ENCODE measurements at places on chromosomes 3 and 15.

DNA sequence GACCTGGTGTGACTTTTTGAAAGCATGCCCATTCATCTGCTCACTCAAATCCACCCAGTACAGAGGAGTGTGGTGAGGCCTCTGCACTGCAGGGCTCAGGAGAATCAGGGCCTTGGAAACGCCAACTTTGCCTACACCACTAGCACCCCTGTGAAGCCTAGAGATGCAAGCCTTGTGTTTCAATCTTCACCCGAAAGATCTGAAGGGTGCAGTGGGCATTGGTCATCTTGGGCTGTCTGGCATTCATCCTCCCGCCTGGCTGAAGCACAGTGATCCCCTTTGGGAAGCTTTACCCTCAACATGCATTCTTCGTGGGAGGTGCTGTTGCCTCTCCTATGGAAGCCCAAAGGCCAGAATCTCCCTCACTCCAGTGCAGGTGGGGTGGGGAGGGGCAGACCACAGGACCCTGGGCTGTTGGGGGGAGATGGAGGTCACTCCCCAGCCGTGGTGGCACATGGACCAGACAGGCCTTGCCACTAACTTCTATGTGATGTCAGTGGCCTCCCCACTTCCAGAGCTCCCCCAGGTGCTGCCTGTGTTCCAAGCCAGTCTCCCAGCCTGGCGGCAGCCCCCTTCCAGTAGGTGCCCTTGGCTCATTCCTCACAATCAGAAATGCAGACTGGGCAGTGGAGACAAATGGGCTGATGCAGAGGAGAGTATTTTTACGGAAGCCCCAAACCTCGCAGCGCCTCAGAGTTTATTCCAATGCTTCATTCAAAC lies 92.5 kb downstream of the ADAMTS17 start:
- no peak for DNase-seq

DNA sequence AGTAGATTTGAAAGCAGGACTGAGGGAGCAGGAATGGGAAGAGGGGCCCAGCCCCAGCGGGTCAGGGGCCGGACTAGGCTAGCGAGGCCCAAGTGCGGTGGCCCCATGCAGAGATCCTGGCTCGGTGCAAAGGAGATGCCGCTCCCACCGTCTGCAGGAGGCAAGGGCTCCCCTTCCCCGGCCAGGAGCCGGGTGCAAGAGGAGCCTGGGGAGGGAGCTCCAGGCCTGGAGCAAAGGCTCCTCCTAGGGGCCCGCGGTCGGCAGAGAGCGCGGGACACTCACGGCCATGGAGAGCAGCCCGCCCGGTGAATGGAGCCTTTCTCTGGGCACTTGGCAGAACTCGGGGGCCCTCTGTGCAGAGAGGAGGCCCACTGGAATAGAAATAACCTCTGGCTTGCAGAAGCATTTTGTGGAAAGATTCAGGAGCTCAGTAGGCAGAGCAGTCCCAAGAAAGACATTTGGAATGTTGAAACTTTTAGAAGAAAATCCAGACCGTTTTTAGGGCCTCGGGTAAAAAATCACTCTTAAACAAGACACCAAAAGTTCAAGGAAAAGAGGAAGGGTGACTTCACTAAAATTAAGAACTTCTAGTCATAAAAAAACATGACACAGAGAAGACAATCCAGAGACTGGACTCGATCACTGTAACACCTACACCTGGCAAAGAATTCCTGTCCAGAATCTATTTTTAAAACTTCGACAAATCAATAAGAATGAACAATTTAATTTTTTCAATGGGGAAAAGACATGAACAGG lies 43.0 kb upstream of the USP3 start:
- DNase-seq, result no peak

DNA sequence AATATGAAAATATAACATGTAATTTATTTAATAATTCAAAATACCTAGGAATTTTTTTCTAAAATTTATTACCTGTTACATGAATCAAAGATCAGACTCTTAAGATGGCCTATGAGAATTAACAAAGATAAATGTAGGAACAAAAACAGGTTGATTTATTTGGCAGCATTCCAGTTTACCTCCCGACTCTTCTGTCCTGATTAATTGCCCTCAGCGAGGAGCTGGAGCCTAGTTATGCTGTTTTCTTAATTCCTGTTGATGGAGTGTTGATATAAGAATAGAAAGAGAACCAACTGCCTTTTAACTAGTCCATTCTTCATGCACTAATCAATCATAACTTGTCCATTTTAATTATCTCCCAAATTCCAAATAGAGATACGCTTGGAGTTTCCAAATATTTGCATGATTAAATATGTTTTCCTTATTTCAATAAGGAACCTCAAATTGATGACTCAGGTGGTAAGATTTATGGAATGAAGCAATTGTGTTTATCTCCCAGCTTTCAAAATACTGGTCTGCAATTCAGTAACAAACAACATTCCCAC lies 10.6 kb upstream of the CPB1 start:
- DNase-seq, result no peak

GRCh38 chr3:99635348-99635747 lies 3.0 kb upstream of the COL8A1 start:
- no peak for DNase-seq

GRCh38 chr3:165805946-165806561 lies 31.2 kb downstream of the BCHE start:
- no peak for DNase-seq

GRCh38 chr3:54356261-54357045 lies 234.1 kb downstream of the CACNA2D3 start:
- no peak for DNase-seq

DNA sequence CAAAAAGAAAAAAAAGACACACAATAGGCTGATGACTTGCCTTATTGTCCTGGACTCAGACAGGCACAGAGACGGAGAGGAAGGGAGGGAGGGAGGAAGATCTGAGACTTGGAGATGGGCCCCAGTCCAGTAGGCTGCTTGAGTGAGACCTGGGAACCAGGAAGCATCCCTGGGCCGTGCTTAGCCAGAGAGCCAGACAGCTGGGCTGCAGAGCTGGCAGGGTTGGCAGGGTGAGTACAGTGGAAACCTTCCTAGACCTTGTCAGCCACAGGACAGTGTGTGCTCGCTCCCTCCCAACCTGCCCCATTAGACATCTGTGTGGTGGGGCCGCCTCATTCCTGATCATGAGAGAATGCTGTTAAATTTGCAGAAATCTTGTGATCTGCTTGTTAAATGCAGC lies 107.9 kb upstream of the ALDH1A3 start:
- no peak for DNase-seq

DNA sequence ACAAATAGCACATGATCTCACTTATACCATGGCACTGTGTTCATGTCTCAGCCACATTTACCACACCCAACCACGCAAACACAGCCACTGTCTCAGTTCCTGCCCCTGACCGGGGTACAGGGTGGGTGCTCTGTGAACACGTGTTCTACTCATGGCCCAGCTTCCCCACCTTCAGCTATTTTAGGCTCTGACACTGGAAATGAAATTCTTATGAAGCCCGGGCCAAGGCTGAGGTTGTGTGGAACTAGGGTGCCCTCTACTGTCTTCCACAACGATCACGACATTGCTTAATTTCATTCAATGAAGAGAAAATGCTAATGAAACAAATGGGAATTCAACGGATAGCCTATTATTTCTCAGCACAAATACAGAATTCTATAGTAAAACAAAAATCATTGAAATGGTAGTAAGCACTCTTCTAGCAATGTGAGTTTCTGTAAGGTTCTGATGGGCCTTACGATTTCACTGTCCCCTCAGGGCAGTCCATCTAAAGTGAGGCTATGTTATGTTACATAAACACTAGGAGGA lies 2.1 kb upstream of the GABRA5 start:
- peak; percentile 20 for DNase-seq

DNA sequence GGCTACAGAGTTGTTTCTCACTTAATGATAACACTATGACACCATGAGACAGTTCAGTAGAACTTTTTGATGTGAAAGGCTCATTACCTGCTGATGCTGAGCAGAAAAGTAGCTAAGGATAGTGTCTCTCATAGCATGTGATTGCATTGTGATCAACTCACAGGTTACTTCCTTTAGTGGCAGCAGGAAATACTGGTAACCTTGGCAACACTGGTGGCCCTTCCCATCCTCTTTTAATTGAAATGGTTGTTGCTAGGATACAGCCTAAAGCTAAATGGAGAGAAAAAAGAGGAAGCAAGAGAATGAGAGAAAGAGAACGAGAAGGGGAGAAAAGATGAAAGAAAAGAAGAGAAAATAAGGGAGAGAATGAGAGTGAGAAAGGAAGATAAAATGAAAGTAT lies 204.7 kb upstream of the GAP43 start:
- no peak for DNase-seq

DNA sequence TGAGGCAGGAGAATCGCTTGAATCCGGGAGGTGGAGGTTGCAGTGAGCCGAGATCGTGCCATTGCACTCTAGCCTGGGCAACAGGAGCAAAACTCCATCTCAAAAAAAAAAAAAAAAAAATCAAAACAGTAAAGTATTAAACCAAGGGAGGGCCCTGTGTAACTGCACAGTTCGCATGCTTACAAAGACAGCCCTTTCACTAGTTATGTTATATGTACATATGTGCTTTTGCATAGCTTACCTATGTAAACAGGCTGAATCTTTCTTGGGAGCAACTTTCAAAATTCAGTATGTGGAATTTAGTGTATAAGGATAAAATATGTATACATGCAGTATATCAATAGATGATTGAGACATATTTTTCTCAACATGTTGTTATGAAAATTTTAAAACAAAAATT lies 16.1 kb upstream of the SLMAP start:
- DNase-seq, result no peak

- DNase-seq, result peak; percentile 6
Measured at GRCh38 chr3:149813367-149814281, 609 bp downstream of the RNF13 start.

DNA sequence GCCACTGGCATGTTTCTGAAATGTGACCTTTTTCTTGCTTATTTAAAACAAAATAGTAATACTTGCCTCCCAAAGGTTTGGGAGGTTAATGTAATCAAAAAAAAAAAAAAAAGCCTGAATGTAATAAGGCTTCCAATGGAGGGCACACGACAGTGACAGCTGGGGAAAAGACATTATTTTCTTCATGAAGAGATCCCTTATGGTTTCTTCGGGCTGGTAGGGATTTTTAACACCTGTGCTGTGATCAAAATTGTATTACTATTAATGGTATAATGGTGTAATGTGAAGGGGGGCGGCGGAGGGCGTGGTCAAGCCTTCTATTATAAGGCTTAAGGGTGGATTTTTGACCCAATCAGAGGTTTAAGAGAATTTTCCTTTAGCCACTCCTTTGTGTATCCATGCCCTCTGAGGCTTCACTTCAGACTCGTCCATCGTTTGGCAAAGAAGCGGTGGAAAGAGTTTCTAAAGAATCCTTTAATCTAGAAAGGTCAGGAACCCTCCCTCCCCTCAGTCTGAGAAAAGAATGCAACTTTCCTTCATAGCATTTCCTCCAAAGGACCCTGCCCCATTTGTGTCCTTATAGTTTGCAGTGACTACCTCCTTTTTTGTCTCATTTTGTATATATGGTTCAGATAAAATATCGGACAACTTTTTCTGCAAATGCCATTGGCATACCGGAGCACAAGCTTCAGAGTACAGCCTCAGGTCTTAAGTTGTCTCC lies 89.5 kb upstream of the CHD2 start:
- DNase-seq, result peak; percentile 69

- peak; percentile 52 for DNase-seq
Measured at GRCh38 chr3:27380433-27381357, 11.5 kb upstream of the NEK10 start.

DNA sequence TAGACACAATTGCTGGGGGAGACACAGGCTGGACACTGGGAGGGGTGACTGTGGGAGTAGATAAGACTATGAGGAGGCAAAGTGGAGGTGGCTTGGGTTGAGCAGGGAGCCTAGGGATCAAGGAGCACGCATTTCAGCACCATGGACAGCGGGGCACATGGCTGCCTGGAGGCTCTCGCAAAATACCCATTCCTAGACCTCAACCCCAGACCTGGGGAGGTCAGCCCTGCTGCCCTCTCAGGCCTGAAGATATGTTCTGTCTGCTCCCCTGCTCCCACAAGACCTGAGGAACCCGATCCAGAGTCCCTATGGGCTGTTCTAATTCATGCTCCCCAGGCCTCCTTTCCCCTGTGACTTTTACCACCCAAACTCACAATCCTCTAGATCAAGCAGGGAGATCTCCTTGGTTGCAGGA lies 16.0 kb upstream of the CPEB1 start:
- peak; percentile 36 for DNase-seq

GRCh38 chr3:143298380-143298779 lies 178.8 kb downstream of the CHST2 start:
- no peak for DNase-seq

GRCh38 chr3:30475038-30475808 lies 131.2 kb upstream of the TGFBR2 start:
- peak; percentile 6 for DNase-seq

GRCh38 chr15:93366387-93367100 lies 277.5 kb upstream of the RGMA start:
- DNase-seq, result no peak

GRCh38 chr15:33315044-33315443 lies 4.3 kb downstream of the RYR3 start:
- DNase-seq, result no peak

- DNase-seq, result no peak
Measured at GRCh38 chr3:152155246-152156020, 113.3 kb upstream of the MBNL1 start.

DNA sequence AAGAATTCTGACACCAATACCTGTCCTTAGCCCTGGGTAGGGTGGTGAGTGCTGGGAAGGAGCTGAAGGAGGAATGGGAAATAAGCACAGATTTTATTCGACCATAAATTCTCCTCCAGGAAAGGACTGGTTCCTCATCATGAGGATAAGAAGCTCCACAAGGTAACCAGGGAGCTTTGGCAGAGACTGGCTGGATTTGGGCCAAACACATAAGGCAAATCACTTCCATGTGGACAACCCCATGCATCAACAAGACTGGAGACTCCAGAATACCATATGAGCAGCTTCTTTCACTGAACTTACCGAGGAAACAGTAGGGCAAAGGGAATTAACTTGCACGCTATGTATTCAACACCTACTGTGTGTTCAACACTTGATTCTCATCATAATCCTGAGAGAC lies 312.5 kb downstream of the NTRK3 start:
- DNase-seq, result no peak

DNA sequence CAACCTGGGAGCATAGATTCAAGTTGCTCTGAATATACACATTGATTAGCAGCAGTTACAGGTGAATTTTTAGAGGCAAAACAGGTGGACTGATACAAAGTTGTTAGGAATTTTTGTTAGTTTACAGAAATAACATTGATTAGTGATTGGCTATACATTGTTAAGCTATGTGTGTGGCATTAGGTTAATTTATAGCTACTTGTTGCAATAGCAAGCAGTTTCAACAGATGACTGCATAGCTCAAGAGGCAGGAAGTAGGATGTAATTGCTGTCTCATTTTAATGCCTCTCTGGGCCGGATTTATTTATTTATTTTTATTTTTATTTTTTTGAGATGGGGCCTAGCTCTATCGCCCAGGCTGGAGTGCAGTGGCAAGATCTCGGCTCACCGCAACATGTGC lies 99.7 kb downstream of the TCF12 start:
- DNase-seq, result no peak

GRCh38 chr3:77588863-77589262 lies 549.0 kb downstream of the ROBO2 start:
- DNase-seq, result no peak

DNA sequence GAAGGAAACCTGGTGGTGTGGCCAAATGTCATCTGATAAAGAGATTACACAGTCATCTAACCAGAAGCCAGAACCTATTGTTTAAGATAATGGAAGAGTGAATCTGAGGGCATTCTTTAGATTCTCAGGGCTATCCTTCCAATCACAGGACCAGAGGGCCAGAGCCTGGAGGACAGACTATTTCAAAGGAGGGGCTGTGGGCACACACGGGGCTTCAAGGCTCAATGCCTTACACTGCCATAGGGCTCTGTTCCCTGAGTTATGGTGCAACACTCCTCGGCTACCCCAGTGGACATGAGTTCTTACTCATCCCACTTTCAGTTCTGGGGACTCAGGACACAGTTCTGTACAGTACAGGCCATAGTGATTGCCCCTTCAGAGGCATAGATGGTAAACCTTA lies 343.9 kb upstream of the ALCAM start:
- no peak for DNase-seq

All from activated CD4-positive, alpha-beta T cell treated with anti-CD3 and anti-CD28 coated beads, Interleukin-2, amount 50 U/mL, for 16 hours (primary cell).